ENCODE measurements at places on chromosomes 1 and 21.
A peak's percentile ranks its signal among the peaks of the same experiment; 100 is the strongest.

GRCh38 chr1:92483610-92484471, 2.9 kb downstream of the GFI1 start:
- DNase-seq, result no peak

- DNase-seq, result no peak
These were observed 122.6 kb upstream of the ZNHIT6 start for GRCh38 chr1:85830837-85831236.

DNA sequence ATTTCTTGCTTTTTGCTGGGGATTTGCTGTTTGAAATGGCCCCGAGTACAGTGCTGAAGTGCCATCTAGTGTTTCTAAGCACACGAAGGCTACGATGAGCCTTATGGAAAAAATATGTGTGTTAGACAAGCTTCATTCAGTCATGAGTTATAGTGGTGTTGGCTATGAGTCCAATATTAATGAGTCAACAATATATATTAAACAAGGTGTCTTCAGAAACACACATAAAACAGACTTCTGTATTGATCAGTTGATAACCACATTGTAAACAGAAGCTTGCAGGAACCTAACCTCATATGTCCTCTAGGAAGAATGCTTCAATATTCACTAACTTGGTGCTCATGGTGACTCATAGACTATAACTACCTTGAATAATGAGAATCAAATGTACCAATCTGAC, 1.7 kb upstream of the GJB5 start:
- no peak for DNase-seq

DNA sequence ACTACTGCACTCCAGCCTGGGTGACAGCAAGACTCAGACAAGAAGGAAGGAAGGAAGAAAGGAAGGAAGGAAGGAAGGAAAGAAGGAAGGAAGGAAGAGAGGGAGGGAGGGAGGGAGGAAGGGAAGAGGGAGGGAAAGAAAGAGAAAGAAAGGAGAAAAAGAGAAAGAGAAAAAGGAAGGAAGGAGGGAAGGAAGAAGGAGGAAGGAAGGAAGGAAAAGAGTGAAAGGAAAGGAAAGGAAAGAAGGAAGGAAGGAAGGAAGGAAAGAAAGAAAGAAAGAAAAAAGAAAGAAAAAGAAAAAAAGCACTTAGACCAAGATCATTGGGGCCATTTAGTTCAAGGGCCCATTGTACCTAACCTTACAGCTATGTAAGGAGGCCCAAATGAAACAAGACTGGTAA, 42.3 kb downstream of the PAFAH2 start:
- DNase-seq, result no peak

- no peak for DNase-seq
These were observed 96.7 kb downstream of the UCK2 start for GRCh38 chr1:165924117-165924516.

DNA sequence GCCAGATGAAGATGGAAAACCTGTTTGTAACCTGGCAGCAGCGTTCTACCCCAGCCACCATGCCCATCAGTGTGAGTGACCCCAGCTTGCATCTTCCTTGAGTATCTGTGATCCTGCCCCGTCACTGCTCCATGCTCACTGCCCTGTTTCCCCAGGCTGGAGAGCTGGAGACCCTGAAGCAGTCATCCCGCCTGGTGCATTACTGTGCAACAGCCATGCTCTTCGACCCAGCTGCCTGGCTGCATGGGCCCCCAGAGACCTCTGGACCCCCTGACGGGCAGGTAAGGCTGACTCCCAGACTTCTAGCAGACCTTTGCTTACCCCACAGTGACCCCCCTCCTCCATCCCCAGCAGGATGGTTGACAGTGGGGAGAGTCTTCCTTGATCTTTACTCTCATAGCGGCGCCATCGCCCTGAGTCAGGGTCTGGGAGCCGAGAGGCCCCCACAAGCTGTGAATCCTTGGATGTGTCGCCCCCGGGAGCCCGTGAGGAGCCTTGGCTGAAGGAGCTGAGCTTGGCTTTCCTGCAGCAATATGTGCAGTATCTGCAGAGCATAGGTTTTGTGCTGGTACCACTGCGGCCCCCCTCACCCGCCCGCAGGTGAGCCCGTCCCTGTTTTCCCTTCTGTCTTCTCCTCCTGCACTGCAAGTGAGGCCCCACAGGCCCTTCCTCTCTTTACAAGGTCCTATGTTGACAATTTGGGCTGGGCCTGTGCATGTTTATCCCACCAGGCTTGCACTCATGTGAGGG, 10.4 kb downstream of the HYI start:
- peak; percentile 64 for DNase-seq

- DNase-seq, result no peak
These were observed 127.9 kb upstream of the SLC45A1 start for GRCh38 chr1:8189931-8190483.

DNA sequence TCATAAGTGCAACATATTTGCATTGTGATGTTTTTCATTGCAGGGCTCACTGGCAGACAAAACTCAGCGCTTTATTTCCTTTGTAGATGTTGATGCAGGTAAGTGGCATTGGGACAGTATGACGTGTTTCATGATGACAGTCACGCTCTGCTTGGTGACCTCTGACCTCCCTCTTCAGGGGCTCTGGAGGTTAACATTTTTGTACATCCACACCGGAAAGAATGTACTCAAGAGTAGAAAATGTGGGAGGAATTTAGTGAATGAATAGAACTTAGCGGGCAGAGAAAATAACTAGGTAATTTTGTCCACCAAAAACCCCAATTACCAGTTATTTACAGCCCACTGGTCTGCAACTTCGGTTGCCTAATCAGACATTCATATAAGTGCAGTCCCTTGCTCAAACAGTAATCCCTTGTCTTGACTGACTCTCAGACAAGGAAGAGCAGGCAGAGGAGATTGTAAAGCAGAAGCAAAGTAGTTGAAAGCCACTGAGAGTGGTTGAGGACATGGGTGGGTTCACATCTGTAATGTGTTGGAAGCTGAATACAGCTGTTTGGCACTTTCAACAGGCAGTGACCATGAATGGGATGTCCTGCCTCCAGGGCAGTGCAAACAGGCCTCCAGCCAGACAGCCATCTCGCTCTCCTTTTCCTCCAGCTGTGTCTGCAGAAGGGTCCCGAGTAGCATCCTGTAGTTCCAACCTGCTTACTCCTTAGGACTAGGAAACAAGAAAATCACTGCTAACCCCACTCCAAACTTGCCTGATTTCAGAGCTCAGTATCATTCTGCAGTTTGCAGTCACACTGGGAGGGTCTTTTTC, 188.9 kb downstream of the NRIP1 start:
- DNase-seq, result no peak

GRCh38 chr1:213987927-213988506, at the start of gene PROX1:
Gene PROX1, plus strand, starts transcription at chr1:213987973. Its CDS starts 8,563 bp downstream, at chr1:213996536.
- no peak for DNase-seq

DNA sequence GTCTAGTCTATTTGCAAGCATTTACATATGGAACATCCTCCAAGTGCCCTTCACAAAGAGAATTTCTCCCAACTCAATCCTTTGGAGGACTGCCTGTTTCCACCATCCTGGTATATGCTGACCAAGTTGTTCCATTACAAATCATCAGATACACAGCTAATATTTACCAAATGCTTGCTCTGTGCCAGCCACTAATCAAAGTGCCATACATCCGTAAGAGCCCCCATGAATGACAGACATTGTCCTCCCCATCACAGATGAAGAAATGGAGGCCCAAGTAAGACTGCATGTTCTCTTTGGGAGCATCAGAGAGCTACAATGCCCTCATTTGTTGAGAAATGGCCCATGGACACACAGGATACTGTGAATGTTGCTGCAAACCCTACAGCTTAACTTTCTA, 130.0 kb upstream of the BACE2 start:
- no peak for DNase-seq

DNA sequence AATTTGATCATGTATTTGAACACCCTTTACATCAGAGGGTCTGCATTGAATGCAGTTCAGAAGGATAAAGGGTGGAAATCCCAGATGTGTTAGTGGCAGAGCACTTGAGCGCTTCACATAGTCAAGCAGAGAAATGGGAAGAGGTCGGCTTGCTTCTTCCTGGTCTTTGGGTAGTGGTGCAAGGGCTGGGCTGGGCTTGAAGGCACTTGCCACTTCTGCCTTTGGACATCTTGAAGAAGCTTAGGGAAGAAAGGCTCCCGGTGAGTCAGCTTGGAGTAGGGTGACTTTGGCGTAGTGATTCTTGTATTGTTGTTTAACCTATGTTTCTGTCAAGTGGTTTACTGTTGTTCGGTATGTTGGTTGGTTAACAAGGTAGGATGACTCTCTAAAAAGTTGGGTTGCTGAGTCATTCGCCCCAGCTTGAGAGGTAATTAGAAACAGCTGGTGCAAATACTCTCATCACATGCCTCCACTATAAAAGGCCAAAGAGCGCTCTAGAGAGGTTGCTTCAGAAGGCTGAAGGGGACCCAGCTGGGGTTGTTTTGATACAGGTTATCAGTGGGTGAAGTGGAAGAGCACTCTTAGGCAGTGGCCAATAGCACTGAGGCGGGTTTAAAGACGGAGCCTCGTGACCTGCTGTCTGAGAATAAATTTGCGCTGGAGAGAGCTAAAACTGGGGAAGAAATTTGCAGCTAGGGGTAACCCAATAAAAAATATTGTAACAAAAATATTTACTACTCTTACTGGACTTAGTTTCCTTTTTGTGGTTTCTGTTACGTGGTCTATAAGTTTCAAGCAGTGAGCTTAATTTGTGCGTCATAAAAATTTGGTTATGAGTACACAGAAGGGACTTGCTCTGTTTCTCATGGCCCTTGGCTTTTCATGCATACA, 1.4 kb downstream of the BACH1 start:
- DNase-seq, result peak; percentile 76

- DNase-seq, result no peak
These were observed 19.2 kb upstream of the SLAMF1 start for GRCh38 chr1:160666079-160666442.

- no peak for DNase-seq
These were observed 26.1 kb upstream of the GTF2B start for GRCh38 chr1:88917321-88918025.

GRCh38 chr1:199042193-199042592, 403.4 kb downstream of the PTPRC start:
- no peak for DNase-seq

DNA sequence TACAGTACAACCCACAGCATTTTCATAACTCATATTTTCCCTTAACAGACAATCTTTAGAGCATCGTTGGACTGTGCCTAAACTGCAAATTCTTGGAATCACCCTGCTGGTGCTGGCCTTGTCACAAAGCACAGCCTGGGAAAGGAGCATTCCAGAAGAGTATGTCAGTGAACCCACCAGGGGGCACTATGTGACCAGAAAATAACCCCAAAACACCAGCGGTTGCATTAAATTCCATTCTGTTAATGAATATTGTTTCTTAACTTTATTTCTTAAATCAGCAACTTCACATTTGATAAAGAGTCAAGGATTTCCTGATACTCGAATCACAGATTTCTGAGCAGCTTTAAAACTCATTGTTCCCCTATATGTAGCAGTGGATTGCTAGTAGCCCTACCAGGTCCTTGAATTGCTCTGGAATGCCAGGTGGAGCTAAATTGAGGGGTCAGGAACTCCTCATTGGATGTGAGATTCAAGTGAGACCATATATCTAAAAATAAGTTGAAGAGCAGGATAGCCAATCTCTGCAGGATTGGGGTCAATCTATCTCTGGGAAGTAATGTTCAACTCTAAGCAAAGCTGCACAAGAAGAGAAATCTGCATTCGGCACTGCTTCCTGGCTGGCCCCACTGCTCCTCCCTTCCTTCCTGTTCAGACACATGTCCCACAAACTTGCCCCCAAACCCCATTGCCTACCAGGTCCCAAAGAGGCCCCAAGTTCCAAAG, 12.7 kb upstream of the RAB4A start:
- no peak for DNase-seq

DNA sequence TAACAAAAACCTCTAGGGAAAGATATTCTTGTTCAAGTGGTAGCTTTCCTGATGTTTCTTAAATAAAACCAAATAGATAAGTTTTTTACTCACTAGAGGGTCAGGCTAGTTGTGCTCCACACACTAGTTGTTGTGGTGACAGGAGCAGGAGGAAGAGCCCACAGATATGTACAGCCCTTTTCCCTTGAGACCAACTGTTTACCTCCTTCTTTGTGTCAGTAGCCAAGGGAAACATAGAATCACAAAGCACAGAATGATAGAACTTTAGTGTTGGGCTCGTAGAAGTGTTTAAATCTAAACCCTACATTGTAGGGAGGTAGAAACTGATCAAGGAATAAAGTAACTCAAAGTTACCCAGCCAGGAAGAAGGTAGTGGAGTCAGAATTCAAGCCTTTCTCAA, 309.0 kb downstream of the CTH start:
- no peak for DNase-seq

DNA sequence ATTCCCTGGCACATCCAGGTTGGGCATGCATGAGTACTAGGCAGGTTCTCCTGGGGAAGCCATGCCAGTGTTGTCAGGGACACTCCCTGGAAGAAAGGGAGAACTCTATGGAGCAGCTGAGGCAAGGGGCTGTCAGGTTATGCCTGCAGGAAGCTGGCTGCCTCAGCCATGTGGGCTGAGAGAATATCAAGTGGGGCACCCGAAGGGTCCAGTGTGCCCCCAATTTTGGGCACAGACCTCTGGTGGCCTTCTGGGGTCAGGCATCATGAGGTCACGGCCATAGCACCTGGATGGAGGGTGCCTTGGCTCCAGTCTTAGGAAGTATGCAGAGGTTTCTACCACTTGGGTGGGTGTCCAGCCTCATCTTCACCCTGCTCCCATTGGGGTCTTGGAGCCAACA, 2.6 kb downstream of the CSF3R start:
- DNase-seq, result no peak

- DNase-seq, result no peak
These were observed 10.6 kb downstream of the CEP170 start for GRCh38 chr1:243244432-243244841.

DNA sequence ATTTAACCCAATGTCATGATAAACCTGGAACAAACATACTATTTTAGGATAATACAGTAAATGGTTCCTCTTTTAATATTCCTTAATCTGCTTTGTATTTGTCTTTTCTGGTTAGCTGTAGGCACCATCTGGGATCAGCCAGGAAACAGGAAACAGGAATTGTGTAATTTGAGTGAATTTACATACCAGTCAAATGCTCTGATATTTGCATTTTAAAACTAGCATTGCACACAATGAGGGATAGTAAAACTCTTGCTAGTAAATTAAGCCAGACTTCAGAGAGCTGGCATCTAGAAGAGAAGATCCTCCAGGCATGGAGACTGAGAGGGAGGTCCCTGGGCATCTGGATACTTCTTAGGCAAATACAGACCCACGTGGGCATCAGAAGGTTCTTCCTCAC, 103.5 kb downstream of the HMCN1 start:
- no peak for DNase-seq

DNA sequence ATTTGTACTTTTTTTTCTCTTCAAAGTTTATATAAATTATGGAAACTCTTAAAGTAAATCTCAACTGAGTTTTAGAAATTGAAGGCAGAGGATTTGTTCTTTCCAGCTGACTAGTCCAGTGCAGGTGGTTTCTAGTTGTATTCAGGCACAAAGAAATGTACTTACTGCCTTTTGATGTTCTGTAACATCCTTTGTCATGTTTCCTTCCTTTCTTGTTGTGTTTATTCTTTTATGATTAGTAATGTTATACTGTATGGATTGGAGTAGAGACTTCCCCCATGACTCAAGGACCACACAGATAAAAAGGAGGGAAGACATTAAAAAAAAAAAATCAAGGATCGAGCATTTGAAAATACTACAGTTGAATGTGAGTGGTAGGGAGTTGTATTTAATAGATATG, 8.0 kb downstream of the HIPK1 start:
- no peak for DNase-seq

Data from coronary artery (tissue), 2 donors.